AG20443 (cell line): ENCODE measurements at places on chromosomes 2 and 18.

DNA sequence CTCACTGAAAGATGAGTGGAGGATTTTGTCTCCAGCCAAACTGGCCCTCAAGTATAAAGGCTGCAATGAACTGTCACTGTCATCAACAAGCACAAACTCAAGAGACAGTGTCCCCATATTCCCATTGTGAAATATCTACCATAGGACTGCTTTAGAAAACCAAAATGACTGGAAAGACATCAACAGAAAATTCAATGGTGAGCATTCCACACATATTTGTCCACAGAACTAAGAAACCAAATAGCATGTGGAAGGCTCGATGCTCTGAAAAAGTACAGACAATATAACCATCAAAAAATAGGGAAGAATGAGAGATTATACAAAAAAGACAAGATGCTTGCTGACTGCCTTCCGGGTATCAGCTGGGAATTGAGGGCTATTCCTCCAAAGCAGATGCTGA, 37.6 kb downstream of the TGFBRAP1 start:
- DNase-seq: peak; percentile 28

DNA sequence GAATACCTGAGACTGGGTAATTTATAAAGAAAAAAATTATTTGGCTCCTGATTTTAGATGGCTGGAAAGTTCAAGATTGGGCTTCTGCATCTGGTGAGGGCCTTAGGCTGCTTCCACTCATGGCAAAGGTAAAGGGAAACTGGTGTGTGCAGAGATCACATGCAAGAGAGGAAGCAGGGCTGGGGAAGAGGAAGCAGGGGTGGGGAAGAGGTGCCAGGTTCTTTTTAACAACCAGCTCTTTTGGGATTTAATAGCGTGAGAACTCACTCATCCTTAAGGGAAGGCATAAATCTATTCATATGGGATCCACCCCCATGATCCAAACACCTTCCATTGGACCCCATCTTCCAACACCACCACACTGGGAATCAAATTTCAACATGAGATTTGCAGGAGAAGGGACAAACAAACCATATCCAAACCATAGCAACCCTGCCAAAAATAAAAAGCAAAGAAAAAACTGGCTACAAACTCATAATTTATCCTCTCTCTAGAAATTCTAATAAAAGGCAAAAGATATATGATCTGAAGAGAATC, 30.4 kb downstream of the PRKRA start:
- no peak for DNase-seq

DNA sequence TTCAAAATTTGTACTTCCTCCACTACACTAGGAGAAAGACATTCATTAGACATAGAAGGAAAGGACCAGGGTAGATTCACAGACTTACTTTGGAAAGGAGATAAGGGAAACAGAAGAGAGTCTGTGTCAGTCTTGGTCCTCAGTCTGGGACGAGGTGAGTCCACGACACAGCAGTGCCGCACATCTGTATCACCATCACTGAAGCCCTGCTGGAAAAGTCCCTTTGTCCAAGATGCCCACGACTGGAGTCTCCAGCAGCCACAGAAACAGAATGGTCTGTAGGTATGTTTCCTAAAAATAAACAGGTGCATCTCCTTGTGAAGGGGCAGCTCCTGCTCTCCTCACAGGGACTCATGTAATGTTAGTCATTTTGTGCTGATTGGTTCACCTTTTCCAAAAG, 27.4 kb downstream of the COX7A2L start:
- DNase-seq: no peak

DNA sequence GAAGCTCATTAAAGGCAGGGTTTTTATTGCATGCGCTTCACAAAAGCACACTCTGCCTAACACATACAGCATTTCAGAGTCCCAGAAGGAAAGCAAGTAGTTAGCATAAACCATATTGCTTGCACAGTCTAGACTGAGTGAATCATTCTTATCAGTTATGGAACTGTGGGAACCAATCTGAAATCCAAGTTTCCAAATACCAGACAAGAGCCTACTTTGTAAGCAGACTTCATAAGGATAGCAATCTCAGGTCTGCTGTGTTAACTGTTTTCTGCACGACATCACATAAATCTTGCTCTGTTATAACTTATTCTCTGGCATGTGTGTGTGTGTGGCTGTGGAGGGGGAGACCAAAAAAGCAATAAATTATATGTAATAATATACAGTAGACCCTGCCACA, 608.1 kb upstream of the REG3G start:
- no peak for DNase-seq

DNA sequence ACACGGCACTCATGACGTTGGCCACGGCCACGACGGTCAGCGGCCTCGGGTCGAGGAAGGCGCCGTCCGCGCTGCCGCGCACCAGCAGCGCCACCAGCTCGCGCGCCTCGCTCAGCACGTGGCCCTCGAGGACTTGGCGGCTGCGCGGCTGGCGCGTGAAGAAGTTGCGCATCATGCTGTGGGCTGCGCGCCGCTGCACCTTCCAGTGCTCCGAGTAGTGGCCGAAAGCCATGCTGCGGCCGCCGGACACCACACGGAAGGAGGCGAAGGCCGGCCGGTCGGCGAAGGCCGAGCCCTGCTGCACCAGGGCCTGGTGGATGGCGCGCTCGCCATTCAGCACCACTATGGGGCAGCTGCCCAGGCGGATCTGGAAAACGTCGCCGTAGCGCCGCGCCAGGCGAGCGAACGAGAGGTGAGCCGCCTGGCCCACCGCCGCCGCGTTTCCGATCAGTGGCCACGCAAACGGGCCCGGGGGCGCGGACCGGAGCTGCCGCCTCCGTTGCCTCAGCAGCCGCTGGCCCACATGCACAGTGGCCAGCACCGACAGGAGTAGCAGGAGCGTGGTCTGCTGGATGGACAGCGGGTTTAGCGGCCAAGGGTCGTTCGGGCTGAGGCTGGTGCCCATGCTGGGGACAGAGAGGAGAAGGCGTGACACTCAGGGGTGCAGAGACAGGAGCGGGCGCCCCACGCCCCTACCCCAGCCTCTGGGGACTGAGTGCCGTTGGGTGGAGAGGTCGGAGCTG, 1.0 kb downstream of the CYP1B1 start:
- DNase-seq: peak; percentile 40

DNA sequence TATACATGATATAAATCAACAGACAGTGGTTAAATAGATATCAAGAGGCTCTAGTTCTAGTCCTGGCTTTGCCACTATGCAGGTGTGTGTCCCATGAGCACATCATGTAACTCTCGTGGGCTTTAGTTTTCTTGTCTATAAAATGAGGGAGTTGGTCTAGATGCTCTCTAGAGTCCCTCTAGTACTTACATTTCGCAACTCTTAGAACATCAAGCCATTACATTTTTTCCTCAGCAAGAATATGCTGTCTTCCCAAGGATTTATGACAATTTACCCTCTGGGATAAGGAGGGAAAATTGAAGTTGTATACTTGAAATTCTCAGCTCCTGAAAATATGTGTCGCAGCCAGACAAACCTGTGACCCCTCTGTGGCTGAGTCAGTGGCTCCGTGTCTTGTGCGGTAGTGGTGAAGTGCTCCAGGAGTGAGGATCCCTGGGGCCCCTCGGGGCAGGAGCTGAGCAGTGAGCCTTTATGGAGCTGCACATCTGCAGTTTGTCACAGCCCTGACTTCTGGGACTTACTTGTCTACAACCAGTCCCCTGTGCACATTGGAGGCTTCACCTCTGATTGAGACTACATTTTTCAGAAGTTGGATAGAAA, 6.8 kb downstream of the PKP4 start:
- DNase-seq: no peak

- no peak for DNase-seq
Observed at GRCh38 chr18:31072175-31072574, 29.6 kb upstream of the DSC3 start.

- peak; percentile 92 for DNase-seq
Observed at GRCh38 chr18:12287684-12288402, 20.2 kb upstream of the TUBB6 start.

DNA sequence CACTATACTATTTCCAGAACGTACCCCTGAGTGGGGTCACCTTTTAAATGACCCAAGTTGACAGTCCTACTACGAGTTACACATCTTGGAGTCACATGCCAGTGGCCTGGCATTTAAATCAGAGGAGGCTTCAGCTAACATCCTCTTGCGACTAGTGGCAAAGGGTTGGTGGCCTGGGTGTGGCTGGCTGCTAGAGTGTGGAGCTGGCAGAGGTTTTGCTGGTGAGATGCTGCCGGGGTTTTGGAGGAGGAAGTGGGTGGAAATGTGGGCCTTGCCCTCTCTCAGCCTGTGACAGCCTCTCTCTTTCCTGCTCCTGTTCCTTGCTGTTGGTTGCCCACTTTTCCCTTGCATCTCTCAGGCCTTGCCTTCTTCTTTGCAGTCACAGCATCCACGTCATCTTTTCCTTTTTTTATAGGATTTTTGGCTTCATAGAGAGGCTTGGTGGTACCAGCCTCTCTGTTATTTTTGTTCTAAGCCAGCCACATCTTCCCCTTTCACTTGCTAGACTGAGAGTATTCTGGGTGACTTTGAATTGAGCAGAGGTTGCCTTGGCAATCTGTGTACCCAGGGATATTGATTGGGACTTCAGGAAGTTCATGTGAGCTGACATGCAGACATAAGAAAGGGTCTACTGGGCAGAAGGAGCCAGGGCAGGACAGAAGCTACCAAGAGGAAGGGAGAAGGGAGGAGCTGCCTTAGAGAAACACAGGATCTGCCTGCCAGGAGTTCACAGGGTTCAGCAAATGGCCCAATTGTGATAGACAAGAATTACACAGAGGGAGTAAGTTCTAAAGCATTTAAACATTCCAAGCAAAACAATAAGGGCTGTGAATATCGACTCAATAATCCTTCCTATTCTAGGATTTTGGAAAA, 55.4 kb downstream of the CDC42EP3 start:
- DNase-seq: no peak

DNA sequence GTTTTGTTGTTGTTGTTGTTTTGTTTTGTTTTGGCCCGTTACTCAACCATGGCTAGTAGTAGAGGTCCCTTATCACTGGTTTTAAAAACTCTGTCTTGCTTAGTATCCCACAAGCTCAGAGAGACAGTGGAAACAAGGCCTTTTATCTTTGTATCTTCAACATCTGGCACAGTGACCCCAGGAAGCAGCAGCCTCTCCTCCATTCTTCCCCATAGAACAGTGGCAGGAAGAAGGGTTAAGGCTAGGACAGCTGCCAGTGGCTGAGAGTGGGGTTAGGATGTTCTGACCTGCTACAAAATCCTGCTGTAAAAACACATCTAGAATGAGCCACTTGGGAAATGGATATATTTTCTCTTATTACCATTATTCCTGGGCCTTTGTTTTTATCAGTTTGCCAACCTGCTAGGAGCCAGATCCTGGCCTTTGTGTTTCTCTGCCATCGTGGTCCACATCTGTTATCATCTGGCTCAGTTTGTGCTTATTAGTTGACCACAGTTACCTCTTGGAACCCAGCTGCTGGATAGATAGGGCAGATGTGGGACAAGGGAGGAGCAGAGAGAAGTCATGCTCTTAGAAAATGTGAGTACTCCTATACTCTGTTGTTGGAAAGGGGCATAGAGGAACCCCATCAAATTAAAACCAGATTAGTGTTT, 246.8 kb downstream of the AGPS start:
- no peak for DNase-seq

GRCh38 chr2:28602751-28603639, 107.1 kb downstream of the PLB1 start:
- no peak for DNase-seq

- no peak for DNase-seq
Observed at GRCh38 chr18:48514786-48515185, 24.0 kb upstream of the CTIF start.

DNA sequence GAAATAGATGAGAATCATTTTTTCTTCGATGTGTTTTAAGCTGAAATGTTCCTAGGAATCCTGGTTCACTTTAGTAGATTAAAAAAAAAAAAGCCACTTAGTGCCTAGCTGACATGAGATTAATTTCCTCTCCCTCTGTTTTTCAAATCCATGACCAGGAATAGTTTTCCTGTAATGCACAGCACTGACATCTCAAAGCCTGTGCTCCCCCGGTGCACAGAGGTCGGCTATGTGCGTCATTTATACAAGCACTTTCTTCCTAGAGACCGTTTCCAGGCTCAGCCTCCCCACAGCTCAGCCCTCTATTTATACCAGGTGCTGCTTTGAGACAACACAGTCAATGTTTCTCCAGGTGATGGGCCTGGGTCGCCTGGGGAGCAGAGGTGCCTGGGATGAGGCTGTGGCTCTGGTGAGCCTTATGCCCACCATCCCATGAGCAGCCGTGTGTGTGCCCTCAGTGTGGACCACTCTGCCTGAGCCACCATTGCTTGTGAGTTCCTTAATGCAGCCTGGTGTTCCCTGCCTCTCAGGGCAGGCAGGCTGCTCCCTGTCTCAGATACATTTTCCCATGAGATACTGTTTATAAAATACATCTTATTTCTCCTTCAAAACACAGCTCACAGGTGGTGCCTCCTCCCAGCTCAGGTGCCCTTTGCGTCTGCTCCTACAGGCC, 515.7 kb upstream of the HS6ST1 start:
- no peak for DNase-seq

DNA sequence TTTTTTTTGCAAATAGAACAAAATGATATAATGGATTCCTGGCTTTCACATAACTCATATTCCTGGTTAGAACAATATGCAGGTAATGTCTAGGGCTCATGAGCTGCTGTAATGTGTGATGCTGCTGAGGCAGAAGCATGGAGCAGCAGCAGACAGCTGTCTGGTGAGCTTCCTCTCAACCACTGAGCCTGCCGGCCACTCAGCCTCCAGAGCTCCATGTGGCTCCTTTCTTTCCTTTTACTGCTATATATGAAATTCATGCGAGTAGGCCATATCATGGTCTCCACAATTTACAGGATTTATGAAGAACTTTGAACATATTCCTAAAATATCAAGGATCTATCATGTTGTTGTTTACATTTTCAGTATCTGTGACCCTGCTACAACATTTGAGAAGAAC, 120.9 kb downstream of the MEP1B start:
- no peak for DNase-seq

- no peak for DNase-seq
Observed at GRCh38 chr18:37694516-37694915, 128.9 kb upstream of the CELF4 start.

DNA sequence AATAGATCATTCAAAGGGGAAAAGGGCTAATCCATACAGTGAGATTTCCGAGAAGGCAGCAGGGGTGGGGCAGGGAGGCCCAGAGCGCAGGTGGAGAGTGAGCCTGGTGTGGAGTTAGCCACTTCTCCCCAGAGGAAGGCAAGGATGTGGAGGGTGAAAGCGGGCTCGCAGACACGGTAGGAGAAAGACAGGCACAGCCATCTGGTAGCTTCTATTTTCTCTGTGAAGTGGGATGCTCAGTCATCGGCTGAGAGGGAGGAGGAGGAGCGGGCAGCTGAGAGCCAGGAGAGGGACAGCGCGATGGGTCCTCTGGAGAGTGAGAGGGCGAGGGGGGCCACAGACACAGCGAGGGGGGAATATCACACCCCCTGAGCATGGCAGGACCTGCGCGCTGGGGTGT, 153.3 kb upstream of the NDUFV2 start:
- DNase-seq: peak; percentile 50

GRCh38 chr2:29073933-29074332, 390 bp downstream of the PCARE start:
- DNase-seq: no peak
